ENCODE measurements at places on chromosomes 1 and 21. TPM values are rescaled to one million over a fixed set of nuclear protein-coding genes. Genes with fewer than 3 reads are reported as not detected.

- peak; percentile 44 for DNase-seq
These were observed 10.9 kb downstream of the OLIG2 start for GRCh38 chr21:33036430-33037162.

GRCh38 chr1:234373064-234373958, at the start of gene COA6:
COA6 (plus strand) TSS chr1:234373456; CDS start chr1:234373467, 11 bp downstream.
- DNase-seq: peak; percentile 91

Gene MYBPH
- not detected for total RNA-seq

Gene CROCC
- total RNA-seq: 16.8 TPM

Gene HES3
- total RNA-seq: not detected

Gene RIMKLA
- 1.9 TPM for total RNA-seq

Measured in activated T-cell treated with anti-CD3 and anti-CD28 coated beads, Interleukin-2, amount 50 U/mL, for 72 hours (primary cell).